ENCODE measurements at places on chromosomes 5 and 9.

- no peak for DNase-seq
These were observed 47.7 kb downstream of the BOD1 start for GRCh38 chr5:173568703-173569102.

- DNase-seq = no peak
These were observed 23.2 kb downstream of the STK10 start for GRCh38 chr5:172164769-172165212.

- DNase-seq = no peak
These were observed 143.6 kb downstream of the MRPS30 start for GRCh38 chr5:44952376-44952775.

DNA sequence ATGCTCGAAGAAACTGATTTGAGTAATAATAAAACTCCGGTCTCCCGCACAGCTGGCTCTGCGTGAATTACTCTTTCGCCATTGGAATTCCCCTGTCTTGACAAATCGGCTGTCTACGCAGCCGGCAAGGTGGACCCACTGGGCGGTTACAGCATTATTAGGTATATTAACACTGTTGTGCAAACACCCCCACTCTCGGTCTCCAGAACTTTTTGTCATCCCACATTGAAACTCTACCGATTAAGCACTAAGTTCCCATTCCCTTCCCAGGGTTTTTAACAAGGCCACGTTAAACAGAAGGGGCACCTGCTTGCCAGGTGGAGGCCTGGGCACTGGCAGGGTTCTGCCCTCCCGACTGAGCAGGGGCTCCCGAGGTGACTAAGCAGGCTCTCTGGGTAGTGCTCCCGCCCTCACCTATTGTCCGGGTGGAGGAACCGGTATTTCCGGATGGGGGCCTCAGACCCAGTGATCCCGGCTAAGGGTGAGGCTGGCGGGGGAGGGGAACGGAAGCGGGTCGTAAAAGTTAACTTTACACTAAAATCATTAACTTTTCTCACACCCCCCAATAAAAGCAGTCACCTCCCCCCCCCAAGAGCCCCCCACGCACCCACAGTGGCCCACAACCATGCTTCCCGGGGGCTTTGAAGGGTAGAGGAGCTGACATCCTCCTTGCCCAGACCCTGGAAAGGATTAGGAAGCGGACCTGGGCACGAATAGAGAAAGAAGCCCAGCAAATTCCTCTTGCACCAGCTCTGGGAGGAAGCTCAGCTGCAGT lies 53.5 kb upstream of the TJP2 start:
- no peak for DNase-seq

DNA sequence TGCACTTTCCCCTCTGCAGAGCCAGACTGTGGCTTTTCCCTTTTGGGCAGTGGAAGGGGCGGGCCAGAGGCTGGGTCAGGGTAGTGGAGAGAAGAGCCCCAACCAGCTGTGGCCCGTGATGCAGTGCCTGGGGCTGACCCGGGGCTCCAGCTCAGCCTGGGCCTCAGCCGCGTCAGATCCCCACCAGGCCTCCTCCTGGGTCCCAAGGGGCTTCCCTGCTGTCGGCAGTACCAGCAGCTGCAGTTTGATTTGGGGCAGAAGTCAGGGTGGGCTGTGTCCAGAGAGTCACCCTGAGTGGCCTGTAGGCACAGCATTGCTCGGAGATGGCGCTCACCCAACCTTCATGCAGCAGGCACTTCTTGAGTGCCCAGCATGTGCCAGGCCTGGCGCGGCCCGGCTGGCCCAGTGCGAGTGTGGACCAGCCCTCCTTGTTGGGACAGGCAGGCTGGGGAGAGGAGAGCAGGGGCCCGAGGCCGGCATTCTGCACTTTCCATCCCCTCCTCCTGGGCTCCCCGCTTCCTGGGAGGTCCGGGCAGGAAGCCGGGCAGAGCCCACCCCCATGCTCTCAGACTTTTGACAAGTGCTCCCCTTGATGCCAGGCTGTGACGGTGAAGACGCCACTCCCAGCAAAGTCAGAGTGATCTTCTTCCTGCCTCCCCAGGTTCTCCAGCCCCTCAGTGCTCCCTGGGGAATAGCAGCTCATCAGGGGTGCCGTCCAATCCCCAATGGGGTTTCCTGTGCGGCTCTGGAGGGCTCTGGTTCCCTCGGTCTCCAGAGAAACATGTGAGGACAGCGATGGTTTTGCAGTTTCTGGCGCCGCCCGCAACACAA lies 88.3 kb upstream of the COL5A1 start:
- no peak for DNase-seq

- DNase-seq = no peak
These were observed 3.3 kb downstream of the TLX3 start for GRCh38 chr5:171312129-171312974.

DNA sequence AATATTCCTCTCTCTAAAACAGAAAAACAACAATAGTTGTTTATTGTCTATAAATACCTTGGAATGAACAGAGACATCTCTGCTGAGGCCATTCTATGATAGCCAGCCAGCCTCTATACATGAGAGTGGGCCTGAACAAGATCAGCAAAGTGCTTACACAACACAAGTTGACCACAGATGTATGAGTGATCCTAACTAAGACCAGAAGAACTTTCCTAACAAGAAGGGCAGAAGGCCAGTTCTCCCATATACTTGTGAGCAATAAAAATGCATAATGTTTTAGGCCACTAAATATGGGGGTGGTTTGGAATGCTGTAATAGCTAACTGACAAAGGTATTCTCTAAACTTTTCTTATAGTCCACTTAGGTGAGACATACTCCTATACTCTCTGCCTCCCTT lies 345.7 kb downstream of the SPATA31D1 start:
- DNase-seq = no peak

GRCh38 chr5:53076014-53076583 lies 33.5 kb downstream of the MOCS2 start:
- DNase-seq = no peak

GRCh38 chr5:72271702-72272101 lies 48.3 kb downstream of the MRPS27 start:
- no peak for DNase-seq

GRCh38 chr5:171578049-171578828 lies 158.8 kb downstream of the FGF18 start:
- DNase-seq = no peak

GRCh38 chr5:102690910-102691309 lies 64.2 kb upstream of the PAM start:
- no peak for DNase-seq

- DNase-seq = no peak
These were observed 402.9 kb downstream of the CYLC2 start for GRCh38 chr9:103397868-103398600.

DNA sequence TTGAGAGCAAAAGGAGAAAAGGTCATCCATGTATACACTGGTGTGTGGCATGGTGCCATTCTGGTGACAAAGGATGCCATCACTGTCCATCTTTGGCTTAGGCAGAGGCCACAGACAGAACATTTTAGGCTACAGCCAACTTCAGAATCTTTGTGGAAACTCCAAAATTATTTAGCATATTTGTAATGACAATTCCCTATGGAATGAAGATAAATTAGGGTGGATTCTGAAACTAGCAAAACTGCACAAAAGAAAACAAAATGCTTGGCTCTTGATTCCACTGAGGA lies 92.5 kb downstream of the FBXW11 start:
- no peak for DNase-seq

DNA sequence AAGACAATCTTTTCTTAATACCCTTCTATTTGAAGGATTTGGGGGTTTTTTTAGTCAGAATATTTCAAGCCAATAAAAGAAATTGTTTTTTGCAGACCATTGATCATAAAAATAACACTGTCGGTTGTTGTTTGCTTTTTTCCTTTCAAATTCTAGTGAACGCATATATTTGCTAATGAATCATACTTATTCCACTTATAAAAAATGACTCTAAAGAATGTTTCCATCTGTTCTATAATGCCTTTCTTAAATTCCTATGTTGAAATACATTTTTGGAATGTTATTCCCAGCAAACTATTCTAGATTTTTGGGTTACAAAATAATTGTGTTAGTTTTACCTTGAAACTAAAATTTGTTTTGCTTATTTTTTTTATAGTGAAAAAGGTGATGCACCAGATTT lies 32.2 kb downstream of the CWC27 start:
- DNase-seq = no peak

DNA sequence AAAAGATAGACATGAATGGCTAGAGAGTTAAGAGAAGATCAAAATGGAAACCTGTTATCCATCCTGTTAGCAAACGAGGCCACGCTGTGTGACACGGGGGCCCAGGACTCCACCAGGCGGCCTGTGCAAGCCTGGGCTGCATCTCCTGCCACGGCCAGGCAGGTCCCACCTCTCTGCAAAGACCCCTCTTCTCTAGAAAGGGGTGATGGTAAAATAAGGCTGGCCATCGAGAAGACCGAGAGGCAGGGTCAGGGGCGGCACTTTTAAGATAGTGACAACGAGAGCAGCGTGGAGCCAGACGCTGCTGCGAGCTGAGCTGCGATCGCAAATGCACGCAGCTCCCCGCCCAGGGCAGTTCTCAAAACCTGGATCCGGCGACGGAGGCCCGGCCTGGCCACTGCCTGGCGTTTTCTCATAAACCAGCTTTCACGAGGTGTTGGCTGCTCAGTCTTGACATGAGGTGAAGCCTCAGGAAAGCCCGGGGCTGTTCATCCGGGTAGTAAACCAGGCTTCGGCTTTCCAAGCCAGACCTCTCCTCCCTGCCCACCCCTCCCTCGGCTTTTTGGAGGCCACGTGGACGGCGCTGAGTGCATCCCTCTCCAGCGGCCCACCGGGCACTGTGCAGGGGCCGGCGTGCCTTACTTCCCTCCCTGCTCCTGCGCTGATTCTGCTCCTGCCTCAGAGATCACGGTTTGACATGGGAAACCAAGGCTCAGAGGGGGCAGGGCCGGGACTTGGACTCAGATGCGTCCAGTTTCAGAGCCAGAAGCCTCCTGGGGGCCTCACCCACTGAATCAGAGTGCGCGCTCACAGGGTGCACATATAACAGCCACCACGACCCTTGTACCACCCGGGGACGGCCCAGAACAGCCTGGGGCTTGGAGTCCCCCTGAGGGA lies 151.6 kb upstream of the PHYKPL start:
- no peak for DNase-seq

- no peak for DNase-seq
These were observed 840.3 kb upstream of the SEMA6A start for GRCh38 chr5:117414926-117415325.

- DNase-seq = no peak
These were observed 293.2 kb upstream of the KLF4 start for GRCh38 chr9:107782789-107783188.

GRCh38 chr9:81893929-81894328 lies 34.3 kb upstream of the SPATA31D4 start:
- DNase-seq = no peak

- no peak for DNase-seq
These were observed 1218.2 kb downstream of the FOXD4L5 start for GRCh38 chr9:64066736-64067368.

GRCh38 chr5:88886746-88887341 lies 3.9 kb upstream of the MEF2C start:
- DNase-seq = no peak

DNA sequence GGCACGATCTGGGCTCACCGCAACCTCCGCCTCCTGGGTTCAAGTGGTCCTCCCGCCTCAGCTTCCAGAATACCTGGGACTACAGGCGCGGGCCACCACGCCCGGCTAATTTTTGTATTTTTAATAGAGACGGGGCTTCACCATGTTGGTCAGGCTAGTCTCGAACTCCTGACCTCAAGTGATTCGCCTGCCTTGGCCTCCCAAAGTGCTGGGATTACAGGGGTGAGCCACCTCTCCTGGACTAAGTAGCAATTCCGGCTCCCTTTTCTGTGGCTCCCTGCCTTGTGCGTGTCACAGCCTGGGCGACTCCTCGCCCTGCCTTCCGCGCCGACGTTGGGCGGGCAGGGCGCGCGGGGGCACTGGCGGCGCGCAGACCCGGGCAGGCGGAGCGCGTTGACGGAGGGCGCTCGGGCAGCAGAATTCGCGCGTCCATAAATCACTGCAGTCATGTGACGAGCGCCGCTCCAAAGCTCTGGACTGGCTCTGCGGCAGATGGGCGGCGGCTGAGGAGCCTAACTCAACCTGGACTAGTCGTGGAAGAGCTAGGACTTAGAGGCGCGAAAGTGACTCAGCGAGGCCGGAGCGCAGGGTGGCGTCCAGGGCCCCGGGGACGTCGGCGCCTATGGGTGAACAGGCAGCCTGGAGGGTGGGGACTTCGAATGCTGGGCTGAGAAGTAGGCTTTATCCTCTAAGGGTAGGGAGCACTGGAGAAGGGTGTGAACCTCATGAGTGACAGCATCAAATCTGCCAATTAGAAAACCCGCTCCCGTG lies 1.4 kb upstream of the CIZ1 start:
- no peak for DNase-seq

DNA sequence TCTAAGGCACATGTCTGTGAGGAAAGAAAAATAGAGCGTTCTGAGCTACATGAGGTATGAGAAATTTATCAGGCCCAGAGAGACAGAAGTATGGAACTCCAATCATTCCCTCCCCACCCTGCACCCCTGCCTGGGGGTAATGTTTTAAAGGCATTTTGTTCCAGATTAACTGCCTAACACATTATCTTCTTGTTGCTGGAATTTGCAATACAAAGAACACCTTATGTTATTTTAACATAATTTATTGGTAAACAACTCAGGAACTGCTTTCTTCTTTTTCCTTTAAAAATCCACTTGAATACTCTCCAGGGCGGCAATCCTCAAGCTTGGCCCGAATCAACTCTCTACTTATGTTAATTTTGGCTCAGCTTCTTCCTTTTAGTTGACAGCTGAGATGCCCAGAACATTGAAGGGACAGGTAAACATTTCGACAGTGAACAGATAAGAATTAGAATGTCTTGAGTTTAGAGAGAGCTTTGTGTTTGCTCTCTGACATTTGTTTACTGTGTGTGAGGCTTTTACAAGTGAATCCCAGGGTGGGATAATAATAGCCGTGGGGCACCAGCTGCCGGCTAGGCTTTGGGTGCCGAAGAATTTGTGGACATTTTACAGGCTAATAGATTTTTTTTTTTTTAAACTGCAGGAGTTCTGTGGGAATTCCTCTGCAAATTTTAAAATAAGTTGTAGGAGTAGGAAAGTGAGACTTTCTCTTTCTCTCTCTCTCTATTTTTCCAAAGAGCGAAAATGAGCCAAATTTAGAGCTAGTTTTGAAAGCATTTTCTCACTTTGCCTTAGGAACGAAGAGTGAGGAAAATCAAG lies 96.4 kb upstream of the TAF11L2 start:
- no peak for DNase-seq

GRCh38 chr5:14718778-14719177 lies 54.3 kb downstream of the OTULIN start:
- no peak for DNase-seq

DNA sequence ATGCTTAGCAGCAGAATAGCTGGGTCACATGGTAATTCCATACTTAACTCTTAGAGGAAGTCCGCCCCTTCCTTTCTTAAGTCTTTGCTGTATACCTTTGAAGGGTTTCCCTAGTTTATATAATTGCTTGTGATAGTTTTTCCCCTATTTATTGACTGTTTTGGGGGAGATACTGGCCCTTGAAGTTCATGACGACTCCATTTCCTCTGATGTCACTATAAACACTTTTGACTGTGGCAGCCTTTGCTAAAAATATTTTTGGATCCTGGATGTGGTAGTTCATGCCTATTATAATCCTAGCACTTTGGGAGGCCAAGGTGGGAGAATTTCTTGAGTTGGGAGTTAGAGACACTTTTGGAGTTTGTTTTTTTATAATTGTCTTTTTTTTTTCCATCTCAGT lies 38.4 kb downstream of the NSD1 start:
- DNase-seq = no peak

Measured in activated T-helper 1 cell treated with Interleukin-2 at 50 U/mL for 16 hours (primary cell).